Progenitor cell of endocrine pancreas (in vitro differentiated cells): ENCODE measurements at places on chromosomes 5 and 9. TPM values are rescaled to one million over a fixed set of nuclear protein-coding genes. Genes with fewer than 3 reads are reported as not detected.

DNA sequence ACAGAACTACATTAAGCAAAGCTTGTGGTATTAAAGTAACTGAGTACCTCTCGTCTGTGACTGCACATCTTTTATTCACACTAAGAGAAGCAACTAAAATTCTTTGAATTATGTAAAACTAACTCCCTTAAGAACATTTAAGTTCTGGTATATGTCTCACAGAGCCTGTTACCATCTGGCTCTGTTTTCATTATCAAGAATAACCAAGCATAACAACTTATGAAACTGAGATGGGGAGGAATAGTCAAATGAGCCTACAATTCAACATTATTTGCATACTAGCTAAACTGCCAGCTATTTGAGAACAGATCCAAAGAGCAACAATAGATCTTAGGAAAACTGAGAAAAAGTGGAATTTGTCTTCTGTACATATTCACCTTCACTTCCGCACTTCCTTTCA is 25.3 kb upstream of the ISOC1 start:
- H3K27me3 ChIP-seq = no peaks in the 10 kb centered on the region
- peaks cover 2% of the 10 kb centered on the region for H3K4me1 ChIP-seq
- H3K27ac ChIP-seq = no peak overlapping the region
- H3K36me3 ChIP-seq = no peaks in the 10 kb centered on the region
- DNase-seq = no peak

The CNTNAP3B gene
- 7.0 and 7.4 TPM in 2 replicates for total RNA-seq

The ADRA1B gene
- 0.57 and 0.71 TPM in 2 replicates for total RNA-seq

GRCh38 chr9:93458712-93459111 is 5.3 kb upstream of the FAM120AOS start:
- no peak for DNase-seq
- no peaks in the 10 kb centered on the region for H3K36me3 ChIP-seq
- no peak overlapping the region for H3K27ac ChIP-seq
- H3K4me1 ChIP-seq = peaks cover 23% of the 10 kb centered on the region
- no peaks in the 10 kb centered on the region for H3K27me3 ChIP-seq
- no peak overlapping the region for H3K4me3 ChIP-seq

- no peaks in the 10 kb centered on the region for H3K4me1 ChIP-seq
- no peak for DNase-seq
Measured at GRCh38 chr5:174744896-174745295, 20.5 kb downstream of the MSX2 start.

DNA sequence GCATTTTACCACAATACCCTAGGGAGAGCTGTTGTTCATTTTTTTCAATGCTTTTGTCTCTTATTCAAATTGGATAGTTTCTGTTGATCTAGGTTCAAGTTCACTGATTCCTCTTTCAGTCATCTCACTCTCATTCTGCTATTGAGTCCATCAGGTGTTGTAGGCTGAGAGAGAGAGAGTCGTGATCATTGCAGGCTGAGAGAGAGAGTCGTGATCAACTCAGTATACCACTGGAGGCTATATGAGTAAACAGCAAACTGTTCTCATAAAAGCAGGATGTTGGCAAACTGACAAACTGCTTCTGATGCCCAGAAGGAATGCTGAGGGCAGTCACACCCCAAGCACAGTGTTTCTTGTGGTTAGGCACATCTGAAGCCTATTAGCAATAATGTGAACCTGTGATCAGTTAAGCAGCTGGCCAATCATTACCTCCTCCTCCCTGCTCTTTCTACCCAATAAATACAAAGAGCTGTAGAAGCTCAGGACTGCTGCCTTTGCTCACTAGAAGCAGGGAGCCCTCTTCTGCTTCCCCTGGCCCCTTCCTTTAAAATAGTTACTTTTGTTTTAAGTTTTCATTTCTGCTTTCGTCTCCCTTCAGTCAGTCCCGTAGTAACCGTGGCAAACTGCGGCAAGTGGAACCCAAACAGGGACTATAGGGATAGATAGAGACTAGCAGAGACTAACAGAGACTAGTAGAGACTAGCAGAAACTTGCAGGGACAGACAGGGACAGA is 476.1 kb upstream of the ACO1 start:
- H3K27me3 ChIP-seq = no peaks in the 10 kb centered on the region
- H3K4me1 ChIP-seq = no peaks in the 10 kb centered on the region
- no peaks in the 10 kb centered on the region for H3K36me3 ChIP-seq
- DNase-seq = no peak
- no peak overlapping the region for H3K27ac ChIP-seq
- no peak overlapping the region for H3K4me3 ChIP-seq

The GFI1B gene
- 0.12 TPM in 1 of 2 replicates, not detected in the other for total RNA-seq

The GRXCR2 gene
- not detected in 2 replicates for total RNA-seq

GRCh38 chr9:69376651-69377050 is 51.6 kb downstream of the ENTREP1 start:
- peaks cover 19% of the 10 kb centered on the region for H3K4me1 ChIP-seq
- no peaks in the 10 kb centered on the region for H3K36me3 ChIP-seq
- H3K27me3 ChIP-seq = no peaks in the 10 kb centered on the region
- DNase-seq = no peak
- H3K4me3 ChIP-seq = no peak overlapping the region

- H3K4me1 ChIP-seq = peaks cover 12% of the 10 kb centered on the region
- H3K27me3 ChIP-seq = peaks cover 18% of the 10 kb centered on the region
Measured at GRCh38 chr9:121596515-121596914, 54.9 kb upstream of the DAB2IP start.

DNA sequence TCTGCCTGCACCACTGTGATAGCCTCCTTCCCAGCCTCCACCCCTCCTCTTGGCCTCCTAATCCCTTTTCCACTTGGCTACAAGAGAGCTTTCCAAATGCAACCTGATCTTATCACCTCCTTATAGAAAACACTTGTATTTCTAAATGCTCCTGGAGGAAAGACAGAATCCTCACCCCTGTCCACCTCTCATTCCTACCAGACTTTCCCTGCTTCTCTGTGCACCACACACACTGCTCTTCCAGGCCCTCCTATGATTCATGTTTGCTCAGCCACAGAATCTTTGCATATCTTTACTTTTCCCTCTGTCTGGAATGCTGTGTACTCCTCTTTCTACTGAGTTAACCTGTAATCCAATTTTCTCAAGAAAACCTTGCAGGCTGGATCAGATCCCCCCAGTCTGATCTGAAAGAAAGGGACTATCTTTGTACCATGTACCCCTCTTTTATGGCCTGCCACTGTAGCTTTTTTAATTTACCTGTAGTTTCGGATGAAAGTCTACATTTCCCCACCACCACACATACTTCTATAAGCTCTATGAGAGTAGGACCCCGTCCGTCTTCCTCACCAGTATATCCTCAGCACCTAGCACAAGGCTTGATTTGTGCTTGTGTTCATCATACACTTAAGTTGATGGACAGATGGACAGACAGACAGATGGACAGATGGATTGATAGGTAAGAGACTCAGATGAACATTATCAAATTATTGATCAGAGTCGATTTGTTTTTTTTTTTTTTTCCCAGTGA is 95.3 kb downstream of the GALNT10 start:
- H3K4me3 ChIP-seq = no peak overlapping the region
- no peaks in the 10 kb centered on the region for H3K27me3 ChIP-seq
- H3K27ac ChIP-seq = peak overlapping the region; percentile 93

The CDC25C gene
- 10.6 and 11.5 TPM in 2 replicates for total RNA-seq

- no peak overlapping the region for H3K4me3 ChIP-seq
- no peak for DNase-seq
- H3K4me1 ChIP-seq = peaks cover 32% of the 10 kb centered on the region
- peaks cover 21% of the 10 kb centered on the region for H3K36me3 ChIP-seq
- no peaks in the 10 kb centered on the region for H3K27me3 ChIP-seq
Measured at GRCh38 chr5:66743344-66743743, 147.2 kb downstream of the MAST4 start.

- no peaks in the 10 kb centered on the region for H3K27me3 ChIP-seq
- no peaks in the 10 kb centered on the region for H3K4me1 ChIP-seq
- H3K27ac ChIP-seq = no peak overlapping the region
- H3K36me3 ChIP-seq = peaks cover 14% of the 10 kb centered on the region
- H3K4me3 ChIP-seq = no peak overlapping the region
- no peak for DNase-seq
Measured at GRCh38 chr9:34246453-34246852, 67.6 kb downstream of the UBAP1 start.

The PCDHB12 gene
- total RNA-seq = 5.4 and 7.2 TPM in 2 replicates

- H3K27me3 ChIP-seq = peaks cover 10% of the 10 kb centered on the region
- peaks cover 23% of the 10 kb centered on the region for H3K4me1 ChIP-seq
- no peaks in the 10 kb centered on the region for H3K36me3 ChIP-seq
- peak overlapping the region; percentile 51 for H3K27ac ChIP-seq
- DNase-seq = no peak
Measured at GRCh38 chr5:132002757-132003156, 8.7 kb downstream of the ACSL6 start.

DNA sequence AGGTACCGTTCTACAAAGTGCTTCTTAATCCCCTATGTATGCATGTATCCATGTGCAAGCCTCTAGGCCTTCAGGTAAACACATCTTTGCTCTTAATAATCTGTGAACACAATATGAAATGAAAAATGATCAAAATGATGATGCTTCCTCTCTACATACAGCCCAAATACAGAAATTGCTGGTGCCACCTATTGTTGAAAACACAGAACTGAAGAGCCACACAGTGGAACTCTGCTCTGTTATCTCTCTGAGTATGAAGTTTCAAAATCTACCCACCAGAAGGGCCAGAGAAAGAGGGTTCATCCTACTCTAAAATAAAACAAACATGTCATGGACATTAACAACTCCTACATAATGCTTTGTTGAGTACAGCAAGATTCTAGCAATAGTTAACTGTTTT is 71.3 kb downstream of the GLIS3 start:
- no peak overlapping the region for H3K4me3 ChIP-seq
- H3K27ac ChIP-seq = peak overlapping the region; percentile 75
- no peaks in the 10 kb centered on the region for H3K27me3 ChIP-seq
- H3K36me3 ChIP-seq = peaks cover 16% of the 10 kb centered on the region
